Effector memory CD4-positive, alpha-beta T cell (primary cell): ENCODE measurements at places on chromosomes 4 and X.

DNA sequence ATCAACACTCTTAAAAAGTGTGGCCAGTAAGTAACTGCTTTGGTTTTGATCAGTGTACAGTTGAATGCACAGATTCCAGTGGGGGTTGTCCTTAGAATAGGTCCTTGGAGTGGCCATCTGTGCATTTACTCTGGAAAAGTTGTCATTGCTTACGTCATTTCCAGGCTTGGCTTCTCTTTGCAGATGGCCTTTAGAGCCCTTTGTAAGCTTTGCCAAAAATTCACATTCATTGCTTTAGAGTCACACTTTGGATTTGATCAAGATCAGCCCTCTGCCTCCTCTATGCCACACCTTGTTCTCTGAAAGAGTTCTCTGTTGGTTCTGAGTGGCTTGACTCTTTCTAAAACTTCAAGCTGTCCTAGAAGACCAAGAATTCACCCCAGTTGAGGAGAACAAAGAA is 83.9 kb downstream of the MAMLD1 start:
- DNase-seq: no peak

GRCh38 chr4:150314031-150314430 is 235.8 kb downstream of the DCLK2 start:
- no peak for DNase-seq

GRCh38 chr4:82774711-82775171 is 23.9 kb downstream of the SCD5 start:
- no peak for DNase-seq

GRCh38 chr4:143455211-143455610 is 58.3 kb upstream of the SMARCA5 start:
- DNase-seq: no peak

- DNase-seq: no peak
Observed at GRCh38 chr4:5750946-5751665, 40.1 kb downstream of the EVC start.

- no peak for DNase-seq
Observed at GRCh38 chrX:21748235-21748634, 9.7 kb downstream of the SMPX start.

DNA sequence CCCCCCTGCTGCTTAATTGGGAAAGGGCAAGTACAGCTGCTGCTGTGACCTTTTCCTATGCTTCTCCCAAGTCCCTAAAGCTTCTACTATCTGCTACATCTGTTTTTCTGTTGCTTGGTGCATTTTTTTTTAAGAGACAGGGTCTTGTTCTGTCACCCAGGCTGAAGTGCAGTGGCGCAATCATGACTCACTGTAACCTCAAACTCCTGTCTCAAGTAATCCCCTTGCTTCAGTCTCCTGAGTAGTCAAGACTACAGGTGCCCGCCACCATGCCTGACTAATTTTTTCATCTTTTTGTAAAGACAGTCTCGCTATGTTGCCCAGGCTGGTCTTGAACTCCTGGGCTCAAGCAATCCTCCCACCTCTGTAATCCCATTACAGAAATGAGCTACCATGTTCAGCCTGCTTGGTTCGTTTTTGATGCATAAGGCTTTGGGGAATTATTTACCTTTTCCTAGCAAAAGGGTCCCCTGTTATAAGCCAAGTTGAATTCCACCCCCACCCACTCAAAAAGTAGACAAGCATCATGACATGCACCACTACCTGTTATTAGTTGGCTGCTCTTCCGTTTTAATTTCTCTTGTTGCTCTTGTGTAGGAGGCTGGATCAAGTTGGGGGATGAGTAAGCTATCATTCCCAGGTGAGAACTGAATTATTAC is 39.6 kb downstream of the DGKK start:
- DNase-seq: no peak

DNA sequence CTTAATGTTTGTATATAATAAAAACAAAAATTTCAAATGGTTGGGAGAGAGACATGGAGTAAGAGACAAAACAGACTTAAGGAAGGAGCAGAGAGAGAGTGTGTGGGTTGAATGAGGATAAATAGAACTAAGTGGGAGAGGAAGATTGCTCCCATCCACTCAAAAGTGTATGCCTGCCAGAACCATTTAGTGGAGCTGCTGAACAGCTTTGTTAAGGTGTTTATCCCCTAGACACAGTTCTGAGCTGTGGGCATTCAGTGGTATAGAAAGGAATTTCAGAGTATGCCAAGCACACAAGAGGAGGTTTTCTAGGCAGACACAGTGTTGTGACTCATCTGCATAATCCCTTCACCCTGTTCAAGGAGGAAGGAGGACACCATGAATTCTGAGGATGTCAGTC is 508.6 kb upstream of the EPHA5 start:
- DNase-seq: no peak

DNA sequence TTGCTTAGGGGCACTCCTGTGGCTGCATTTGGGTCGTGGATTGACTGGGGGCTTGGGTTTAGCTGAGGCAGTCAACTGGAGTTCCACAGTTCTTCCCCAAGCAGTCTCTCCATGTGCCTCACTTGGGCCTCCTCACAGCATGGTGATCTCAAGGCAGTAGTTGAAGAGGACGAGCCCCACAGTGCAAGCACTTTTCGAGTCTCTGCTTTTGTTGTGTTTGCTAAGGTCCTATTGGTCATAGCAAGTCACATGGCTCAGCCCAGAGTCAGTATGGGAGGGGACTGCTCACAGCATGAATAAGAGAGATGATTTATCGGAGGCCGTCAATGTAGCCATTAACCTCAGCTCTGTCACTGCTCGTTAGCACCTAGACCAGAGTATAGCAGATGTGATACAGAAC is 29.7 kb downstream of the BMX start:
- DNase-seq: no peak

GRCh38 chr4:52956691-52957090 is 94.6 kb downstream of the RASL11B start:
- DNase-seq: no peak

DNA sequence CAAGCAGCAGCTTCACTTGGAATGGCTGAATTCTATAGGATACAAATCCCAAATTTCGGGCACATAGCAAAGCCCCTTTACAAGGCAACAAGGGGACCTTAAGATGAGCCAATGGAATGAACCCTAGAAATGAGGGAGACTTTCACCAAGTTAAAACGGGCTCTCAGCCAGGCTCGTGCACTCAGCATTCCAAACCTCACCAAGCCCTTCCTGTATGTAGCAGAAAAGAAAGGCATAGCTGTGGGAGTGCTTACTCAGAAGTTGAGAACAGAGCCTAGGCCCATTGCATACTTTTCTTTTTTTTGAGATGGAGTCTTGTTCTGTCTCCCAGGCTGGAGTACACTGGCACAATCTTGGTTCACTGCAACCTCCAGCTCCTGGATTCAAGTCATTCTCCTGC is 10.8 kb upstream of the HERC5 start:
- DNase-seq: no peak

- DNase-seq: no peak
Observed at GRCh38 chrX:13147733-13148132, 103.3 kb upstream of the FAM9C start.

GRCh38 chr4:142405695-142406498 is 440.2 kb downstream of the INPP4B start:
- no peak for DNase-seq

DNA sequence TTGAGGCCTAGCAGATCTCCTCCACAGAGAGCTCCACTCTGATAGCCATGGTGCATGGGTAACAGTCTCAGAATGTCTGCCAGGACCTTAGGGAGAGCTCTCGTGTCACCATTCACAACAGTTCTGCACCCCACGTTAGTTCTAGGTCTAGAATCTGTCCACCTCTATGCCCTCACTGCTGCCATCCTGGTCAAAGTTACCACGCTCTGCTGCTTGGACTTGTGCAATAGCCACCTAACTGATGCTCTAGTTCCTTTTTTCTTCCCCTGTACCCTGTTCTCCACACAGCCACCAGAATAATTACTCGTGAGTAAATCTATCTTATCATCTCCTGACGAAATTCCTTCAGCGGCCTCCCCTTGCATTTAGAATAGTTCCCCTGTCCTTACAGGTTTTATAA is 268.8 kb upstream of the GATB start:
- no peak for DNase-seq

- no peak for DNase-seq
Observed at GRCh38 chr4:172352356-172352755, 539.2 kb downstream of the GALNTL6 start.

GRCh38 chrX:55523356-55523755 is 33.7 kb upstream of the USP51 start:
- no peak for DNase-seq

GRCh38 chr4:176979416-176979815 is 186.7 kb upstream of the VEGFC start:
- no peak for DNase-seq

- DNase-seq: no peak
Observed at GRCh38 chr4:163804001-163804400, 309.5 kb downstream of the TMA16 start.

GRCh38 chr4:3197366-3198105 is 51.4 kb upstream of the MSANTD1 start:
- DNase-seq: no peak

- no peak for DNase-seq
Observed at GRCh38 chrX:40805404-40805803, 70.1 kb upstream of the MED14 start.

DNA sequence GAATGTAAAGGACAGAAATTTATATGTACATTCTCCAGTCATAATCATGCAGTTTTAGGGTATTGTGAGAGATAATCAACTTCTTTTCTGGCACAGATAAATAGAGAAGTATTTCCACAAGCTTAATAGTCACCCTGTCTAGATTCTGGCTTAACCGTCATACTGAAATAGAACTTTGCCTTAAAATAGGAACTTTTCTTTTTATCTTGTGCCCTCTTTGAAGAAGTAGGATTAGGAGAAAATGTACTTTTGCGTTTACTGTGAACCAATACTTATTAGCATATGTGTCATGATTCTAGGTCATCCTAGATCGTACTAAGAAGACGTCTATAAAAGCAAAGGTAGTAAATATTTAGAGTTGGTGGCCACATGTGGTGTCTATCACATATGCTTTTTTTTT is 95.4 kb downstream of the NFKB1 start:
- DNase-seq: no peak

DNA sequence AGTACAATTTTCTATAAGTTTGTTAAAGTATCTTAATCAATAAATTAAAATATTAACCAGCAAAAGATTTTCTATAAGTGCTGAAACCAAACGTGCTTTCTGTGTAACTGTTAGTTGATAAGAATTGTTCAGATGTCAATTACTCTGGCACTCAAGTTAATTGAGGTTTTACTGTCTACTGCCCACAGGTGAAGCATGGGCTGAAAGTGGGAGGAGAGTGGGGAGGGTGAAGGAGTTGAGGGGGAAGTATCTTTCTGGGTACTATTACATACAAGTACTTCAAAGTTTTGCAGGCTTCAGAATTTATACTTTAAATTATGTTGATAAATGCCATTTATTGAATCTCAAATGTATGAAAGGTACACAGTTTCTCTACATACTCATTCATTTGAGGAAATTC is 19.1 kb upstream of the CXCL3 start:
- no peak for DNase-seq

- no peak for DNase-seq
Observed at GRCh38 chr4:52932591-52933470, 70.7 kb downstream of the RASL11B start.

DNA sequence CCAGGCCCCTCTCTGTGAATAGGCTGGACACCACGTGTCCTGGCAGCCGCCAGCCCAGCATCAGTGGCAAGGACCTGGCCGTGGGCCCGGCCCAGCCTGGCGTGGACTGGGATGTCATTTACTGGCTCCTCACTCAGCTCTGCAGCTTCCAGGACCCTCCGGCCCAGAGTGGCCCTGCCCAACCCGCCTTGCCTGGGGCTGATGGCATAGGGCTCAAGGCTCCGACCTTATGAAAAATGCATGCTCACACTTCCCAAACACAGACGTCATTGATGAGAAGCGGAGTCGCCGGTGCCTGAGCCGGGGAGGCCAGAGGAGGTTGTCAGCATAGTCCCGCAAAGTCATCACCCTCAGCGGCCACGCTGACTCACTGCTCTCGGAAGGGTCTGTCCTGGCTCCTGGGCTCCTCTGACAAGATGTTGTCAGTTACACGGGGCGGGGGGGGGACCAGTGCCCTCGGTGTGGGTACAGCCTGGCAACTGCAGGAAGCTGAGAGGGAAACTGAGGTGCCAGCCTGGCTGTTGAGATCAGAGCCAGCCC is 14.3 kb downstream of the CFAP99 start:
- DNase-seq: no peak

GRCh38 chr4:98430708-98431403 is 169.7 kb downstream of the RAP1GDS1 start:
- no peak for DNase-seq

DNA sequence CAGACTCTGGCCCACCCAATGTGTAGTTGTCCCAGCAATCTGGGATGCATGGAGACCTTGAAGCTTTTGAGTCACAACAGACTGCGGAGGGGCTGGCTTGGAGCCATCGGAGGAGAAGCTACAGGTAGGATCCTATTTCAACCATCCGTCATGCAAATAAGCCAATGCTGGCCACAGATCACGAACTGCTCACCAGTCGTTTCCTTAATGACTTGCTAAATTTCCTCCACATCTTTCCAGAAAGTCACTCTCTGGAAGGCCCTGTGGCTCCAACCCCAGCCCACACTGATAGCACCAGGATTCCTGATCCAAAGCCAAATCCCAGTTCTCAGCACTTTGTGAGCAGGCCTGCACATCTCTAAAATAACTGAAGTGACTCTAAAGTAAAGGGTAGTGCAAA is 321.3 kb downstream of the RAB28 start:
- no peak for DNase-seq

DNA sequence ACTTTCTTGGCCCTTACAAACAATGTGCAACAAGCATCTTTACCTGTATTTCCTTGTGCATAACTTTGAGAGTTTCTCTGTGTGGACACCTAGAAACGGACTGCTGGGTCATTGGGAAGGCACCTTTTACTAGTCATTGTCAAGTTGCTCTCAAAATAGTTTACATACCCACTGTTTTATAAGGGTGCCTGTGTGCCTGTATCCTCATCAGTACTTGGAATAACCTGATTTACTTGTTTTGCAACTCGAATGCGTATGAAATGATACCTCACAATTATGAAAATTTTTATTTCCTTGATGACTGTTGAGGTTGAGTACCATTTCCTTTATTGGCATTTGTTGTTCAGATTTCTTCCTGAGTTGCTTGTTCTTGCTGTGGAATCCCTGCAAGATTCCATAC is 150.8 kb downstream of the STIM2 start:
- no peak for DNase-seq

DNA sequence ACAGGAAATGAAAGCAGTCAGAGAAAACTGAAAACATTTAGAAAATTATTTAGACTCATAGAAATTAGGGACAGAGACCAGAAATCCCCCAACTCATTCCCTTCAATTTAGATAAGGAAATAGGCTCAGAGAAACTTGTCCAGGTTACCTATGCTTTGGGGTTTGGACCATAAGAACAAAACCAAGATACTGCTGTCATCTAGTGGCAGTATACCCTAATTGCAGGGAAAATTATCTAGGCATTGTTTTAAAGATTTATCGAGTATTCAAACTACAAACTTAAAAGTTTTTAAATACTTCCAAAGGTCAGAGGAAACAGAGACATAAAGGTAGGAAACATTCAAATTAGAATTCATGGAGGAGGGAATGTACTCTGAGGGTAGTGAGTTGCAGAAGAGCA is 67.0 kb upstream of the KLHL13 start:
- DNase-seq: no peak

GRCh38 chrX:134935276-134935675 is 55.5 kb upstream of the SMIM10 start:
- no peak for DNase-seq
